ENCODE measurements at places on chromosomes 6 and 20.

DNA sequence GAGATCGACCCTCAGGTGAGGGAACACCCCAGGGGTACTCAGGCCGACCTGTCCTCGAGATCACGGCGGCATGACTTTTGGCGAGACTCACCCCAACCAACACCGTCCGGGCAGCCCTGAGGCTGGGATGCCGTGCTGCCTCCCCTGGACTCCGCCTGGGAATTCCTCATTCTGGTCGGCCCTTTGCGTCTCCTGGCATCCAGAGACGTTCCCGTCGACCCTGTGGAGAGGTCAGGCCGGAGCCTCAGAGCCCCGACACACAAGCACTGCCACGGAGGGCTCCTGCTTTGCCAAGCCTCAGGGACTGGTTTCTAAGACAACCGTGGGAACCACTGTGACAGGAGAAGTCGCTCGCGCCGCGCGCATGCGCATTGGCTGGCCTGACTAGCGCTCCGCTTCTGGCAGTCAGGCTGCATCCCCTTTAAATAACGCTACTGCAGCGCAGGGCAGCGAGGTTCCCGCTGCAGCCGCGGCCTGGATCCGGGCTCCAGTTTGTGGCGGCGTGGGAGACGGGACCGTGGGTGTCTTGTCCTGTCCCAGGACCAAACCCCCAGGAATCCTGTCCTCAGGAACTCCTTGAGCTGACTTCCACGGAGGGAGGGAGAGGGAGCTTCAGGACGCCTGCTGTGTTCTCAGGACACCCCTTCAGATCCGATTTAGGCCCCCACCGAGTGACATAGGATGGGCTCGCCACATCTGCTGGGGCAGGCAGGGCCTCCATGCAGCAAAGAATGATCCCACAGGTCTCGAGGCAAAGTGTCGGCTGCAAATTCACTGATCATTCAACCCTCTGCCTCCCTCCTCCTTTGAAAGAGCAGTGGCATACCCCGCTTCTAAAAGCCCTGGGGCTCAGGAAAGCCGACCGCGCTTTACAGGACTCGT lies 163.2 kb upstream of the ZNF337 start:
- no peak for DNase-seq

DNA sequence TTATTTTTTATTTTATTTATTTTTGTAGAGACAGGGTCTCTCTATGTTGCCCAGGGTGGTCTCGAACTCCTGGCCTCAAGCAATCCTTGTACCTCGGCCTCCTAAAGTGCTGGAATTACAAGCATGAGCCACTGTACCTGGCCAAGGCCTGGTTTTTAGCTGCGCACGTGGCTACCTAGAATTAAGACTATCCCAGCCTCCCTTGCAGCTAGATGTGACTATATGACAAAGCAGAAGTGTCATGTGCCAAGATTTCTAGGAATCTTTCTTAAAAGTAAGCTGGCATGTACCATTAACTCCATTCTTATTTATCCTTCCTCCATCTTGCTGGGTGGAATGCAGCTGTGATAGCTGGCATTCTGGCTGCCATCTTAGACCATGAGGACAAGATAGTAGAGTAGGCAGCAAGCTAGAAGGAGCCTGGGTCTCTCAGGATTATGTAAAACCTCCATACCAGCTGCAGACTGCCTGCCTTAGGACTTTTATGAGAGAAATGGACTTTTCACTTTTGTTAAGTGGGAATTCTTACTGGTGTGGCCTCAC lies 2.1 kb upstream of the SPDEF start:
- DNase-seq = no peak

GRCh38 chr6:53530346-53530745 lies 14.6 kb downstream of the GCLC start:
- no peak for DNase-seq

- peak; percentile 25 for DNase-seq
Measured at GRCh38 chr20:58245181-58245891, 16.9 kb upstream of the ANKRD60 start.

DNA sequence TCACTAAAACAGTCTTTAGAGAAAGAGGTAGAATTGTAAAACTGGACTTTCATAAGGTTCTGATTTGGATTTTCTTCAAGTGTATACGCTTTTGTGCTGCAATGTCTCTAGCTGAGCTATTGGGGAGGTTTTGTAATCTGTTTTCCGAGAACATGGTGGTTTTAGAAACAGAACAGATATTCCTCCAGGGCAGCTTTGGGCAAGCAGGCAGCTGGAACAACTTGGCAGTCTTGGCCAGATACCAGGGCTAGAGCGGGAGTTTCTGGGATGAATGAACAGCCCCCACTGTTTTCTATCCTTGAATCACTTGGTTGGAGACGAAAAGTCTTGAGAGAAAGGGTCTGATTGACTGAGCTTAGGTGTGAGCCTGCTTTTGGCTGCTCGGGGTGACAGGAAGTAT lies 17.1 kb upstream of the ARMC2 start:
- DNase-seq = no peak

- DNase-seq = no peak
Measured at GRCh38 chr6:168192901-168193815, 114.1 kb upstream of the FRMD1 start.

GRCh38 chr6:157240059-157240959 lies 83.0 kb downstream of the TMEM242 start:
- no peak for DNase-seq

DNA sequence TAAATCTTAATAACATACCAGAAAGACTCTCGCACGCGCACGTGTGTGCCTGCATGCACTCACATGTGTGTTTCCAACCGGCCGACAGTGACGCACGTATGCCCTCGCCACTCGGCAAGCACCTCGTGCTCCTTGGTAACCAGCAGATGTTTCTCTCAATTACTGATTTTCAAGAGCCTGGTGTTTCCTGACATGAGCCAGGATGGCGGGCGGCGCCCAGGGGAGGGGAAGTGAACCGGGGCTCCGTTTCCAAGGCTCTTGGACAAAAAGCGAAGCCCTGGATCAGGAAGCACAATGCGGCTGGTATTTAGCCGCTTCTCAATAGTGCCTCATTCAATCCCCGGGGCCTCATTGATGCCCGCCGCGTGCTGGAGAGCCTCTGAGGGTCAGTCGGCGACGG lies 37.7 kb downstream of the PMEPA1 start:
- no peak for DNase-seq

GRCh38 chr6:105474234-105474633 lies 71.4 kb upstream of the PREP start:
- DNase-seq = no peak

DNA sequence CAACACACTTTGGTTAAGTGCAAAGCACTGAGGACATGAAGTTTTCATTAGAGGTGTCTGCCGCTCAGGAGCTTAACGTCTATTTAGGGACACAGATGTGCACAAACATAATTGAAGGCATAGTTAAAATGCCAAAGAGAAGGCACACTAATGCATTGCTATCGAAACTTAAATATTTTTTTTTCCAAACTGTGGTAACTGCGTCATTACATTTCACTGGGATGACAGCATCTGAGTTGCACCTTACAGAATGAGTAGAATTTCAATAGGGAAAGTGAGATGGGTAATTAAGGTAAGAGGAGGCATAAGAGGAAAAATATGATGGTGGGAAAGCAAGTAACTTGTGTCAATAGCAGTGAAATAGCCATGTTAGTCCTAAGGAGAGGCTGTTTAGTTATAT lies 75.1 kb upstream of the ADGRG6 start:
- DNase-seq = no peak

DNA sequence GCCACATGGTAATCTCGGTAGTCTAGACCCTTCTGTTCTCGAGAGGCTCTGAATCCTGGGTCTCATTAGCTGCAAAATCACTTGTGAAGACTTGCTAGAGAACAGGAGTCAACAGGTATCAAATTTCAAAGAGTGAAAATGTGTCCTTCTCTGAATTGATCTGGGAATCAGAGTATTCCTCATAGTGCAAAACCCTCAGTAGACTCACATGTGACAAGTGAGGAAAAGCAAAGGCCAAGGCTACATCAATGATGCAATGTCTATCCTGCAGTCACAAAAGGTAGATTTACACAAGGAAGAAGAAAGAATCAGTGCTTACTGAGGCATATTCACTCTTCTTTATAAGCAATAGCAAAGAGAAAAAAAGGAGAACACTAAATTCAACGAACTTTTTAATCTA lies 1220.0 kb upstream of the GJE1 start:
- no peak for DNase-seq

DNA sequence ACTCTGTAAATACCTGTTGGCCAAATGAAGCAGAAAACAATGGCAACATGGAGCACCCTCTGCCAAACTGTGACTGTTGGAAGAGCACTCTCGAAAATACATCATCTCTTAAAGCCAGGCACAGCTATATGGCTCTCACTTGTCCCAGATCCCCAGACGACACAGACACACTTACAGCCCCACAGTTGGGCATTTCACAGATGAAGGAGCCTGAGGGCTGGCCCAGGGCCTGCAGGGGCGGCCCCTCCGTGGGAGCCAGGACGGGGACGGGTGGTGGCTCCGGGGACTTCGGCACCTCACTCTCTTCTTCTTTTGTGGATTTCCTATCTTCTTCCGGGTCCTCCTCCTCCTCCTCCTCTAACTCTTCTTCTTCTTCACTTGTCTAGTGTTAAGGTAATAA lies 18.4 kb upstream of the MRPS10 start:
- DNase-seq = no peak

- no peak for DNase-seq
Measured at GRCh38 chr6:157669747-157670216, 153.3 kb upstream of the SNX9 start.

DNA sequence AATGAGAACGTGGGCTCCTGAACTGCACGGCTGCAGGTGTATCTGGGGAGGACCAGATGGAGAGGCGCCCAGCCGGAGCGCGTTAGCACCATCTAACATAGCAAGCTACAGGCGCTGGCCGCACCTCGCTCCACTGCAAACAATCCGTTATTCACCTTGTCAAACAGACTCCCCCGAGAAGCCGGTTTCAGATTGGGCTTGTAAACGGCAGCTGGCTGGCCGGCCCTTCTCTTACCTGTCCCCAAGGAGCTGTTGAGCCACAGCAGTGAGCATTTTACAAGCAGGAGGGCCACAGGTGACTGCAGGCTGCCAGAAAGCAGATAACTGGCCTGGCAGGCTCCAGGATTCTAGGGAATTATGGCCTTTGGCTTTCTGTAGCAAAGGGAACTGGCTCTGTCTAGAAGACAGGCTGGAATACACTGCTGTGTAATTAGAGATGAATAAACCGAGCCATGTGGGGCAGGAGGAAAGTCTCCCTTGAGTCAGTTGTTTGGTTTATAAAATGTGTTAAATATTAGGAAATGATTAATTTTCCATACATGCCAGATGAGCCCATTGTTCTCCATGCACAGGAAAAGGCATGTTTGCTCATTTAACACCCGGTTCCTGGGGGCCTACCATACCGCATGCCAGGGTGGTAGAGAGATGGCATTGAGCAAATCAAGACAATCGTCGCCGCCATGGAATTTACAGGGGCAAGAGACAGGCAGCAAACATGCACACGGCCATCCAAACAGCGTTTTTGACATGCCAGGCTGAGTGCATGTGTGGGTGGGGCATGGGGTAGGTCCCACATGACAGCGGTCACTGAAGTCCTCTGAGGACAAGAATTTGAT lies 159.3 kb downstream of the NFATC2 start:
- DNase-seq = no peak

GRCh38 chr6:1233924-1234323 lies 78.0 kb upstream of the FOXQ1 start:
- no peak for DNase-seq

GRCh38 chr6:82035526-82035925 lies 212.0 kb downstream of the IBTK start:
- no peak for DNase-seq

DNA sequence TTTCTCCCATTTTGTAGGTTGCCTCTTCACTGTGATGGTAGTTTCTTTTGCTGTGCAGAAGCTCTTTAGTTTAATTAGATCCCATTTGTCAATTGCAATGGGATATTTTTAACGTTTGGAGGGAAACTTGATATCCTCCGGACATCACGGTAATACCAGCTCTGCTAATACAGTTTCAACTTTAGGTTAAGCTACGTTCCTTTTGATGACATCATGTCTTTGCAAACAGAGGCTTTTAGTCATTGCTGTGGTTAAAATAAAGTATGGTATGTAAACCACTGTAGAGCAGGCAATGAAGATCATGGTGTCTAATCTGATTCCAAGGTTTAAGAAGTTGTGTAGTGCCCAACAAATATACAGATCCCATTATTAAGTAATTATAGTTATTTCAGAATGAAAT lies 168.0 kb upstream of the CHD6 start:
- no peak for DNase-seq

- no peak for DNase-seq
Measured at GRCh38 chr20:44083220-44083933, 103.6 kb downstream of the JPH2 start.

DNA sequence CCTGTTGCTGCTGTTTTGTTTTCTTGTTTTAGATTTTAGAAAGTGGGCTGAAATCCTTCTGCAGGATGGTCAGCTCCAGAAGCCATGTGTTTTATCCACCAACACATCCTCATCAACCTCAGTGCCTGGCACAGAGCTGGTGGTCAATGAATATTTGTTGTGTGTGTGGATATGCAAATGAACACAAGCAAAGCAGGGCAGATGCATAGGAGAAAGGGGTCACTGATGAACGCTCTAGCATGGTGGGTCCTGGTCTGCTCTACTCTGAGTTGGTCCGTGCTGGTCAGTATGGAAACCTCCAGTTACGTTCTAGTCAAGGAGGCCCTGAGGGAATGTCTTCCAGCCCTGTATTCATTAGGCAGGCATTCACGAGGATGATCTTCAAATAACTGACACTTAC lies 682.5 kb downstream of the QKI start:
- DNase-seq = no peak

GRCh38 chr20:50526403-50526989 lies 16.3 kb downstream of the PTPN1 start:
- no peak for DNase-seq

- DNase-seq = no peak
Measured at GRCh38 chr20:3680701-3681351, 984 bp downstream of the ADAM33 start.

GRCh38 chr6:31935823-31936222 lies 8.3 kb downstream of the C2 start:
- no peak for DNase-seq

DNA sequence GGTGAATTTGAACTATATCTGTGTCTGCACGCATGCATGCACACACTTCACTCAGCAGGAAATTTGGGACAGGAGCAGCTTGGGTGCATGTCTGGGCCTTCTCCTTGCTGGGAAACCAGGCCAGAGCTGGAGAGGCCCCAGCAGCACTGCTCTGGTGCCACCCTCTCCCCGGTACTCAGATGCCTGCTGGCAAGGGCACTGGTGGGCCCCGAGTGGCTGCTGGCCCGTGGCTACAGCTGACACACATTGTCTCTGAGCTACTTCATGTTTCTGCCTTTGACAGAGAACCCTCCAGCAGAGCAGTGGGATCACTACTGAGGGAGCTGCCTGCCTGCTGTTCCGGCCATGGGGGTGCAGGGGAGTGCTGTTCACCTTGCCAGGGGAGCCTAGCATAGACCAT lies 37.5 kb downstream of the DLGAP4 start:
- DNase-seq = no peak

GRCh38 chr20:35166242-35166830 lies 5.5 kb upstream of the PROCR start:
- peak; percentile 93 for DNase-seq

GRCh38 chr6:43141644-43142043 lies 29.4 kb upstream of the SRF start:
- no peak for DNase-seq
